ENCODE measurements at places on chromosomes 16 and 17. TPM values are rescaled to one million over a fixed set of nuclear protein-coding genes. Genes with fewer than 3 reads are reported as not detected.

DNA sequence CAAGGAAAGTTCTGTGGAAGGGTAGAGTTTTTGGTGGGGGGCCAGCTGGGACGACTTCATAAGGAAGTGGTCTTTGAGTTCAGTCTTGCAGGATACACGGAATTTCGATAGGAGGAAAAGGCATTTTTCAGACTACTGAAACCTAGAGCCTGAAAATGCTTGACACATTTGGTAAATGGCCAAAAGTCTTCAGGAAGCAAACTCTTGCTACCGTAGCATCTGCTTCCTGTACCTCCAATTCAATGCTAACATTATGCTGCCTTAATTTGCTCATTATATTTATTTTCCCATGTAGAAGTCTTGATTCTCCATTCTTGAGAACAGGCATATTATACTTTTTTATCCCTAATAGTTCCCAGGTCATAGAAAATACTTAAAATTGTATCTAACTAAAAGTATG is 129.3 kb upstream of the MED13 start:
- no peak for DNase-seq

GRCh38 chr16:75234856-75235696 is 16.3 kb downstream of the CTRB1 start:
- DNase-seq, result peak; percentile 27

The MT3 gene
- polyA plus RNA-seq, result 2.3 TPM

The KRT31 gene
- polyA plus RNA-seq, result not detected

The TBC1D3I gene
- polyA plus RNA-seq, result not detected
